Stimulated activated CD8-positive, alpha-beta memory T cell treated with anti-CD3 and anti-CD28 coated beads, Interleukin-12 subunit alpha, Interleukin-12 subunit beta, amount 100 ng/mL, for 4 hours (primary cell): ENCODE measurements at places on chromosomes 11 and 22.

DNA sequence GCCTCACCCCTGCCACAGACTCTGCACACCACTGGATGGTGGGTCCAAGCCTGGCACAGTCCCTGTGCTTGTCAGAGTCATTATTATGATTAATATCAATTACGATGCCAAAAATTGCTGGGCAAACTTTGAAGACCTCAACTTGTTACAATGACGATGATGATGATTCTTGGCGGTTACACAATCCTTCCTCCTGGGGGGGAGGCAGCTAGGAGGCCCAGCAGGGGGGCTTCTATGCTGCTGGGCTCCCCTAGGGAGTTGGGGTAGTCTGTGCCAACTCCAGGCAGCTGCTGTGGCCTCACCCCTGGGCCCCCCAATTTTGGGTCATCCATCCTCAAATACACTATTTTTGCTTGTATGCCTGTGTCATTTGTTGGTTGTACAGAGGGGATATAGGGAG, 12.0 kb downstream of the SLC35E4 start:
- DNase-seq, result no peak

DNA sequence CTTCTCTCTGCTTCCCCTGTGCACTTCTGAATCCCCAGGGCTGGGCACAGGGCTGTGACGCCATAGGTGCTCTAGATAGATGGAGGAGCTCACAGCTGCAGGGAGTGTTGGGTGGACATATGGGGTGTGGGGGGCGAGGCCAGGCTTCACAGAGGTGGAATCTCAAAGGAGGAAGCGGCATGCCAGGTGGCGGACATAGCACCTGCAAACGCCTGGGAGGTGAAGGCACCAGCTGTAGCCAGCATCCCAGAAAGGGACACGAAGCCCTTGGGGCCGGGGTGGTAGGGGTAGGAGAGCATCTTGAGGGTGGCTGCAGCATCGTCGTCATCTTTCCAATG, 14.6 kb upstream of the KCNQ1OT1 start:
- DNase-seq, result no peak

DNA sequence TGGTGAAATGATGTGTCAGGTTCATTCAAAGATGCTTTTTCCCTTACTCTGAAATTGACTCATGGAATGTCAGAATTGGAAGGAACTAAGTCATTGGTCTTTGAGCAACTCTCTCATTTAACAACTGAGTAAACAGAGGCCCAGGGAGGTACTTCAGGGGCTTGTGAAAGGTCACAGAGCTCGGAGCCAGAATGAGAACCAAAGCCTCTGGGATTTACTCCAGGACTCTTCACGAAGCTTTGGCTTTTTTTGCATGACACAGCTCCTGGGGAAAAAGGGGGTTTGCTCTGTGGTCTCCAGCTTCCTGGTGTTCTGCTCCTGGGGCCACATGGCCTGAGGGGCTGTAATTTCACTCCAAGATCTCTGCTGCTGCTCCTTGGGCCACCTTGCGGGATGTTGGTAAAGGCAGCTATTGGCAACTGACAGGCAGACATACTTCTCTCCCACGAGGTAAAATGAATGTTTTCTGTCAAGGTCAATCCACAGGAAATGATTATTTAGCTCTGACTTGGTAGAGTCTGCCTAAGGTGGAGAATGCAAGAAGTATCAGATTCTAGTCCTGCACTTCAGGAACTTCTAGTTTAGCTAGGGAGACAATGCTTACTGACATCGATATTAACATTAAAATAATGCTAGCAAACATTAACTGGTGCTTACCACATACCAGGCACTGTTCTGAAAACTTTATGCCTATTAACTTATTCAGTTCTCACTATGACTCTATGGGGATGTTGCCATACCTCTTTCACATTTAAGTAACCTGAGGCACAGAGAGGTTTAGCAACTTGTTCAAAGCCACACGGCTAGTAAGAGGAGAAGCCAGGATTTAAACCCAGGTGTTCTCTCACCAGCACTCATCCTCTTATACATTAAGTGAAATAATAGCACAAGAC, 16.1 kb downstream of the PKNOX2 start:
- no peak for DNase-seq

GRCh38 chr11:12540075-12540680, 134.0 kb upstream of the TEAD1 start:
- DNase-seq, result no peak

GRCh38 chr11:82676483-82677094, 57.1 kb downstream of the FAM181B start:
- no peak for DNase-seq

GRCh38 chr11:108926841-108927577, 262.1 kb downstream of the DDX10 start:
- DNase-seq, result no peak

DNA sequence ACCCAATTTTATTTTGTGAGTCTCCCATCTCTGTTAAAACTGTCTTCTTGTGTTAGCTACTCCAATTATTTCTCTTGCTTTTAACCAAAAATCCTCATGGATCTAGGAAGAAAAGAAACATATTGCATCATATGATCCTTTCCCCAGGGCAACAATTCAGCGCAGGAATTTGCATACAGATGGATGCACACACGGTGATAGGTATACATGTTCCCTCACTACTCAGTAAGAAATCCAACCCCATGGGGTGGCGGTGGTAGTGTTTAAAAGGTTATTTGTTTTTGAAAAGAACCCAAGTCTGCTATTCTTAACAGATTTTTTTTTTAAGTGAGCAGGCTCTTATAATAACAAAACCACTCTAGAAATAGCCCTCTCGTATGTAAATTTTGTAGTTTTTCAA, 4.2 kb upstream of the SYN3 start:
- no peak for DNase-seq

- DNase-seq, result no peak
These were observed 49.7 kb upstream of the BIRC3 start for GRCh38 chr11:102267609-102268008.
